ENCODE measurements at places on chromosomes 4 and X.

DNA sequence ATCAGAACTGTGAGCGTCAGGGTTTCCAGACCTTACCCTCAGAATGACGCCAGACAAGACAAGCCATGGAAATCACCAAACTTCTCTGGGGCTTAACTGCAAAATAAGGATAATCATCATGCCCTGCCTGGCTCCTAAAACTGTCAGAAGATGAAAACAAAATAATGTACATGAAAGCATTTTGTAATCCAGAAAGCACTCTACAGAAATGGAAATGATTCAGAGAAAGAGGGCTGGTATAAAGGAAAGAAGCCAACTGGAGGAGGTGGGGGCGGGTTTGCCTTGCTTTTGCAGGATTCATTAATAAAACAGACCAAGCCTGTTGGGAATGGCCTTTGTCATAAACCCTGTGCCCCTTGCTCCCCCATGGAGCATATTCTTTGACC is 47.3 kb downstream of the SEPSECS start:
- DNase-seq: no peak

GRCh38 chr4:182188622-182189021 is 54.6 kb upstream of the TENM3 start:
- DNase-seq: no peak

GRCh38 chr4:88033309-88033708 is 25.9 kb downstream of the PKD2 start:
- peak; percentile 91 for DNase-seq

GRCh38 chr4:28225050-28225449 is 1364.4 kb downstream of the STIM2 start:
- no peak for DNase-seq

DNA sequence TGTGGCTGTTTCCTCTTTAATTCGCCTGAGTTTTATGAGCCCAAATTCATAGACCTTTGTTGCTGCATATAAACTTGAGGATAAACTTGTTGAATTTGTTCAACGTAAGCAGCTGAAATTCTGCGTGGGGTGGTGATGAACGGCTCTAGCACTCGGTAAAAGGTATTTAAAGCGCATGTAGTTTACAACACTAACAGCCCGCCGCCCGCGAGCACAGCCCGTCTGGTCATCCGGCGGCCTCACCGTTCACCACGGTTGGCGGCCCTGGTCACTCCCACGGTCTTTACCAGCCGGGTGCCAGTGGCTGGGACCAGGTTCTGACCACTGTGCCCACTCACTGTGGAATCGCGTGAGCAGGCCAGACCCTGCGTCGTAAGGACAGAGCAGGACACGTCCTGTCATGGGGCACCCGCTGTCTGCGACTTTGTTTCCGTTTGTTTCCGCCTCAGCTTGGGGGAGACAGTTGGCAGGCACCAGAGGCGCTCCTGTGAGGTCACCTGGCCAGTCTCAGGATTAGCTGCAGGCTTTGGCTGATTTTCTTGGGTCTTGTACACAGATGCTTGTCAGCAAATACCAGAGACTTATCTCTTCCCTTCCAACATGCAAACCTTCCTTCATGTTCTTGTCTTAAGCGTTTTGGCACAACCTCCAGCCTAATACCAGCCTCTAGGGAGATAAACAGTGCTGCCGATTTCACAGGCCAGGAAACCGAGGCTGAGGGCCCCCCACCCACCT is 36.8 kb upstream of the SPON2 start:
- peak; percentile 83 for DNase-seq

DNA sequence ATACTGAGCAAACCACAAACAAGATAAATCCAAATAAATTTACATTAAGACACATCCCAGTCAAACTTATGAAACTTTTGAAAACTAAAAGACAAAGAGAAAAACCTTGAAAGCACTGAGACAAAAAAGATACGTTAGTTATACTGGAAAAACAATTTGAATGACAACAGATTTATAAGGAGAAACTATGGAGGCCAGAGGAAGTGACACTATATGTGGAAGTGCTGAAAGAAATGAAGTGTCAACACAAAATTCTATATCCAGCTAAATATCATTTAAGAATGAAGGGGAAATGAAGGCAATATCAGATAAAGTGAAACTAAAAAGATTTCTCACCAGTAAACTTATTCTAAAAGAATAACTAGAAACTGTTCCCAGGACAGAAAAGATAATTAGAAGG is 283.7 kb downstream of the RAPGEF2 start:
- DNase-seq: no peak

GRCh38 chr4:9804918-9805317 is 23.5 kb downstream of the DRD5 start:
- no peak for DNase-seq

- DNase-seq: no peak
Measured at GRCh38 chr4:141009931-141010330, 123.3 kb downstream of the RNF150 start.

DNA sequence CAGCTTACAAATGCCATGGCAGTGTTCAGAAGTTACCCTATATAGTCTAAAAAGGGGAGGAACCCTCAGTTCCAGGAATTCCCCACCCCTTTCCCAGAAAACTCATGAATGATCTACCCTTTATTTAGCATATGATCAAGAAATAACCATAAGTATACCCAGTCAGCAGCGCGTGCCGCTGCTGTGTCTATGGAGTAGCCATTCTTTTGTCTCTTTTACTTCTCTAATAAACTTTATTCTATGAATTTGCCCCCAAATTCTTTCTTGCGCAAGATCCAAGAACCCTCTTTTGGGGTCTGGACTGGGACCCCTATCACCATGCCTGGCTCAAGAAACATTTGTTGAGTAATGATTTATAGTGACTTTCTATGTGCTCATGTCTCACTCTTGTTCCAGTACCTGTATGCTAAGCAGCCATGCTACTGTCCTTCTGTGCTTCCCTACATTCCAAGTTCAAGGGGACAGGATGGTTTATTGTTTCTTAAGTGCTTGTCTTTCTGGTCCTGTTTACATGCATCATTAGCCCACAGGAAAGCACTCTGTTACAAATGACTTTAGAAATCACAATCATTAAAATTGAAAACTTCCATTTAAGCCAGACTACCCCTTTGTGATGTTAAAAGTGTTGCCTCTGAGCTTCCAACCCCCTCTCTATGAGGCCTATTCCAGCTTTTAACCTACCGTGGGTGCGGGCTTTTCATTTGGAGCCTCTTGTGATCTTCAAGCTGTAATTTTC is 63.4 kb upstream of the S100G start:
- no peak for DNase-seq

- no peak for DNase-seq
Measured at GRCh38 chr4:72209600-72209999, 177.8 kb downstream of the NPFFR2 start.

DNA sequence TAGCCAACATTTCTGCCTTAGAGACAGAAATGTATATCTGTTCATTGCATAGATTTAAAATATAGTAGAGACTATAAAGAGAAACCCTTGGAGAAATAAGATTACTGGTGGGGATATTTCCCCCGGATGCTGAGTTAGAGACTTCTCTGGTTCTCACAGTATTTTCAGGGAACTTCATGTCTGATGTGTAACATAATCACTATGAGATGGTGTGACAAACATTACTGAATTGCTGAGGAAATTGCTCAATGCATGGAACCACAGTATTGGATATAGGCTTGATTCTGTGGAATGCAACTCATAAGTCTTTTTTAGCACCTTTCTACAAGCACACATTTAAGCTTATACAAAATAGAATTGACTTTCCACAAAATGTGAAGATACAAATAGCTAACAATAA is 152.7 kb downstream of the SOWAHB start:
- no peak for DNase-seq

DNA sequence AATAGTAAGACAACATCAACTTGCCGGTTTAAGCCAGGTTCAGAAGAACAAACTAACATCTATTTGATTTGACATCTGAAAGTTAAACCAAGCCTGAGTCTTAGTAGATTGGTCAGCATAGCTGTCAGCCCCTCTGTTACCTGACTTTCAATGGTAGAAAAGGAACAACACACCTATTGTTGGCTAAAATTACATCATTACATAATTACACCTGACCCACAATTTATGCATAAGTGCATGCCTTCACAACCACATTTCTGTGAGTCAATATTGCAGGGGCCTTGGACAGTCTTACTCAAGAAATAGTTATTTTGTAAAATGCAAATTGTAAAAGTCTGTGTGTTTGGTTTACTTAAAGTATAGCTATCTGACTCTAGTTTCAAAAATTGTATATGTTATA is 36.2 kb downstream of the EGFL6 start:
- DNase-seq: no peak

GRCh38 chrX:115284877-115285276 is 4.6 kb upstream of the LUZP4 start:
- DNase-seq: no peak

GRCh38 chr4:3688018-3688998 is 77.9 kb upstream of the ADRA2C start:
- no peak for DNase-seq

- DNase-seq: no peak
Measured at GRCh38 chrX:79592259-79592658, 225.1 kb upstream of the ITM2A start.

DNA sequence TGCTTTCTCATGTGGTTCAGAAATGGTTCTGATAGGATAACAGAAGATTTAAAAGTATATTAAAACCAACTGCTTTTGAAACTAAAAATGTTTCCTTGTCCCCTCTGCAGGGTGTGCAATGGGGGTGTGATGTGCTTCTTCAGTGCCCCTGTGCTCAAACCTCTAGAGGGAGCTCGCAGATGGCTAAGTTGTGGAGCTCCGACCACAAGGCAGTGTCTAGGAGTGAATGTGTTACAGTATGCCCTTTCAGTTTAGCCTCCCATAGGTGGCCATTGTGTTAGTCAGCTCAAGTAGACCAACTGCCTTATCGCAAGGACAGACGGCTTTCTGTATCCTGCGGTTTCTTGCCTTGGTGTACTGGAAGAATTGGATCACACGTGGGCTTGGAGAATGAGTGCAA is 130.5 kb downstream of the TENT5D start:
- DNase-seq: peak; percentile 1

GRCh38 chr4:183760326-183760725 is 101.2 kb downstream of the TRAPPC11 start:
- DNase-seq: no peak

DNA sequence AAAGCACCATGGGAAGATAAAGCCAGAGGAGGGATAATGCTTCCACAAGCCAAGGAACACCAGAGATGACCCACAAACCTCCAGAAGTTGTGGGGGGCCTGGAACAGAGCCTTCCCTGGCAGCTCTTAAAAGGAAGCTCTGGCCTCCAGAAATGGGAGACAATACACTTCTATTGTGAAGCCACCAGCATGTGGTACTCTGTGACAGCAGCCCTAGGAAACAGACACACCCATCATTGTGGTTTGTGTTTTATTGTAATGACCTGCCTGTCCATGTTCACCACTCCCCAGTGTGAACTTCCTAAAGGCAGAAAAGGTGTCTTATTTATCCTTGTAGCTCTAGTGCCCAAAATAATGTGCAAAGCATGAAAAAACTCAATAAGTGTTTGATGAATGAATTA is 264.1 kb upstream of the GATB start:
- DNase-seq: no peak

All from hematopoietic multipotent progenitor cell treated with erythropoietin and hydrocortisone succinate and interleukin-3 and kit ligand, for 6 days (in vitro differentiated cells).